ENCODE measurements at places on chromosomes 2 and 18.

GRCh38 chr18:54031243-54031642 is 193.2 kb downstream of the MBD2 start:
- DNase-seq: no peak

- no peak for DNase-seq
These were observed 264.3 kb upstream of the SLC39A10 start for GRCh38 chr2:195392446-195393336.

DNA sequence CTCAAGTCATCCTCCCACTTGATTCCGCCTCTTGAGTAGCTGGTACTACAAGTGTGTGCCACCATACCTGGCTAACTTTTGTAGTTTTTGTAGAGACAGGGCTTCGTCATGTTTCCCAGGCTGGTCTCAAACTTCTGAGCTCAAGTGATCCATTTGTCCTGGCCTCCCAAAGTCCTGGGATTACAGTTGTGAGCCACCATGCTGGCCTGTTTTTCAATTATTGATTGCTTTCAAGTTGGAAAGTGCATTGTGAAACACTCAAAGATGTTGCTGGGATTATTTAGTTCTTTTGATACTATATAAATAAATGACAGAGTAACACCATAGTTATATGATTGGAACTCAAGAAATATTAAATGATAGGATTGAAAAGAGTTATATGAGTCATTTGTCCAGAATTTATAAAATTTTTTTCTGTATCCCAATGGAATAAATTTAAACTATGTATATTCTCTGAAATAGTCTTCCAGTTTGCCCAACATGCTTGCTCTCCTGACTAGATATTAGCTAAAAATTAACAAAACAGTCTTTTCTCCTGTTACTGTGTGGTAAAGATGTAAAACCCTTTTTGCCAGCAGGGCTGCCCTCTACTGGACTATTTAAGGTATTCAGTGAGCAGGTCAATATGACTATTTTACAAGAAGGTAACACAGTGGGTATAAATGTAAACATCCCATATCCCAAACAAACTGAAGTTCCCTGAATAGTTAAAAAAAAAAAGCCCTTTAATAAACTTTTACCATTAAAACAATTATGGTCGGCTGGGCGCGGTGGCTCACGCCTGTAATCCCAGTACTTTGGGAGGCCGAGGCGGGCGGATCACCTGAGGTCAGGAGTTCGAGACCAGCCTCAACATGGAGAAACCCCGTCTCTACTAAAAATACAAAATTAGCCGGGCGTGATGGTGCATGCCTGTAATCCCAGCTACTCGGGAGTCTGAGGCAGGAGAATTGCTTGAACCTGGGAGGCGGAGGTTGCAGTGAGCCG is 42.7 kb downstream of the ACSL3 start:
- DNase-seq: peak; percentile 27

GRCh38 chr2:65390134-65390533 is 42.3 kb downstream of the SPRED2 start:
- DNase-seq: no peak

DNA sequence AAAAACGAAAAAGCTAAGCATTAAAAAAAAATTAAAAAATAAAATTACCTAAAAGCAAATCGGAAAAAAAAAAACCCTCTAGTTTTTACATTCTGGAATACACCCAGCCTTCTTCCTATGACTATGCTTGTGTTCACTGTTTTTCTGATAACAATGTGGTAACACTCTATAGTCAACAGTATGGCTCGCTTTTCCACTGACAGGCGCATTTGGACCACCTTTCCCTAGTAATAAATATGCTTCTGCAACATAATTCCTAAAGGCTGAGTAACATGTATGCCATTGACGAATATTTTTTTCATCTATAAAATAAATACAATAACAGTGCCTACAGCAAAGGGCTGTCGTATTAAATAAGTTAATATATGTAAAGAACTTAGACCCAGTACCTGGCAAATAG is 27.9 kb downstream of the NOL10 start:
- DNase-seq: no peak

GRCh38 chr2:2187196-2187595 is 143.9 kb downstream of the MYT1L start:
- DNase-seq: no peak

- no peak for DNase-seq
These were observed 186.9 kb downstream of the LDLRAD4 start for GRCh38 chr18:13405305-13406038.

- no peak for DNase-seq
These were observed 207.9 kb upstream of the SALL3 start for GRCh38 chr18:78771496-78772359.

DNA sequence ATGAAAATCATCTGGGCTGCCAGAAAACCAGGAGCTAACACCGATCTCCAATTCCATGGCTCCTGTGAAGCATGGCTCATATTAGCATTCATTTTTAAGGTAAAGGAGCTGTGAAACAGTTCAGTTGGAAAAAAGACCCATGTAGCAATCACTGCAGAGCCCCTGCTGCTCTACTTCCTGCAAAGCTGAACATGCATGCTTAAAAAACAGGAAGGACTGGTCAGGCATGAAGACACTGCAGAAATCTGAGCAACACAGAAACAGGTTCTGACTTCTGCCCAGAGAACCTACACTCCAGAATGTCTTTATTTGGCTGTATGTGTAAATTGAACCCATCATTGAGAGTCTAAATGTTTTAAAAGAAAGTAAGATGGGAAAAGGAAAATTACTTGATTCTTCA is 950.6 kb downstream of the DCDC2C start:
- no peak for DNase-seq

- DNase-seq: no peak
These were observed 49.7 kb downstream of the RRM2 start for GRCh38 chr2:10172033-10172871.

- DNase-seq: no peak
These were observed 128.5 kb downstream of the DCC start for GRCh38 chr18:52468496-52468895.

DNA sequence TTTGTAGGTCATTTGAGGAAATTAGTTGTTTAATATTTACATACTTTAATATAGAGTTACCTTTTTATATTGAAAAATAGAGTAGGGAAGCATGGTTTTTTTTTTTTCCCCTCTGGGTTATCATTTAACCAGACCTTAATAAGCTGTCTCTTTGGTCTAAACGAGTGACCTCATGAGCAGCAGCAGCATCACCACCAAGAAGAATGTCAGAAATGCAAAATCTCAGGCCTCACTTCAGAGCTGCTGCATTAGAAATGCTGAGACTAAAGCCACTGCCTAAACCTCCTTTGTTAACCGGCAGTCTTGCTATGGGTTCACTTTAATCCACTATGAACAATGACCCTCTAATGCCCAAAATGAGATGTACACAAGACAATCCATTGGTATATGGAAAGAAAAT is 733.7 kb upstream of the FAM98A start:
- no peak for DNase-seq

- no peak for DNase-seq
These were observed 119.0 kb downstream of the PMAIP1 start for GRCh38 chr18:60018618-60019462.

DNA sequence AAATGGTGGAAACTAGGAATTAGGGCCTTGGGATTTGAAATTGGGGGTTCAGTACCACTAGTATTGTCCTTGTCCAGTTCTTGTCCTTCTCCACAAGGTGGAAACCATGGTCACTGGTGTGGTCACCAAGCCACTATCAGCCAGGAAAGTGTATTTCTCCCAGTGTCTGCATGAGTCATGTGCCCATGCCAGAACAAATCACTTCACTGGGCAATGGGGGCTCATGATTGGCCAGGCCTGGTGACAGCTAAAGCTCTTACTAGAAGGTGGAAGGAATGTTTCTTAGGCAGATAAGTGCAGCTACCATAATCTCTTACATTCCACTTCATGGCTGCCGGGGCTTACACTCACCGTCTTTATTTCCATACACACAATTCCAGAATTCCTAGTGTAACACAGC is 124.8 kb upstream of the TACR1 start:
- DNase-seq: no peak

DNA sequence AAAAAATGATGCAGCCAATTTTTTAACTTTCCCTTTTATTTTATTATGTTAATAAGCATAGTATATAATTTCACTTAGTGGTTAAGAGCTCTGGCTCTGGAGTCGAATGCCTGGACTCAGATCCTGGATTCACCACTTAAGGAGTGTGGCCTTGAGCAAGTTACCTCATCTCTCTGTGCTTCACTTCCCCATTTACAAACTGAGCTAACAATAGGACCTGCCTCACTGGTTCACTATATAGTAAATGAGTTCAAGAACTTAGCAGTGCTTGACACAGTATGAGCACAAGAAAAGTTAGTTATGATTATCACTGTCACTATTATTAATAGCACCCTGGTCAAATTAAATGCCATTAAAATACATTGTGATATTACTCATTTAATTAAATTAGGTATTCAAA is 30.6 kb downstream of the SCN3A start:
- no peak for DNase-seq

DNA sequence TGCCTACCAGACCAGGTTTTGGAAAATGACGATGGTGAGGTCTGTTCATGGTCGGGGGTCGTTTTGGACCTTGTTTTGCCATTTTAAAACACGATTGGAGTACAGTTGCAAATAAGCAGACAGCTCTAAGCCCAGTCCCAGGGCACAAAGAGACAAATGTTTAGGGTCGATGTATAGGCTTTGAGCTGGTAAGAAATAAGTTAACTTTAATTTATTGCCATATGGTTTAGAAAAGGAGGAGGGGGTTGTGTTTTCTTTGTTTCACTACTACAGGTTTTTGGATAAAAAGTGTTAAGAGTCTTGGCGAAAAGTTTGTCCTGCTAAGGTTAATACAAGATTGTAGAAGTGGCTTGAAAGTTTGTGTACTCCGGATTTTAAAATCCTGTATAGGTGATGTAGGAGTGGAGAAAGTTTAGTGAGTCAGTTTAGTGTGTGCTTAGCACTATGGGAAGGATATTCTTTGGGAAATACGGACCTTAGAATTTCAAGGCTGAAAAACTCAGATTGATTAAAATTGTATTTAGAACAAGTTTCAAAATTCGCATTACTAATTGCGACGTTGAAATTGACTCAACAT is 1.3 kb downstream of the KCMF1 start:
- DNase-seq: no peak

GRCh38 chr2:231514951-231515297 is 15.3 kb downstream of the NMUR1 start:
- DNase-seq: no peak

DNA sequence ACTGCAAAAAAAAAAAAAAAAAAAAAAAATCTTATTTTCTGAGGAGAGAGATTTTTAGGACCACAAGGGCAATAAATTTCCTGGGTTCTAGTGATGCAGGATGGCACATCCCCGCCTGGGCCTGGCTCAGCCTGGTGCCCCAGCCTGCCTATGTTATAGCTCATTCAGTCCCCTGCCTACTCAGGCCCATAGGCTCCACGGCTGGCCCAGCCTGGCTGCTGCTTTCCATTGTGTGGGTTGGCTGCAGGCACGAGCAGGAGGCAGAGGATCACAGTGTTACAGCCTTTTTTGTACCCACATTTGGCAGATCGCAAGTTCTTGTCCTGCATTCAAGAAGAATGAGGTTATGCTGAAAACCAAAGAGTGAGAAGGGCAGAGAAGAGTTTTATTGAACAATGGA is 2.8 kb upstream of the SULT6B1 start:
- DNase-seq: no peak

GRCh38 chr2:53067533-53067932 is 700.1 kb upstream of the CHAC2 start:
- DNase-seq: no peak

- DNase-seq: no peak
These were observed 77.7 kb upstream of the FBXO11 start for GRCh38 chr2:47984041-47984440.

DNA sequence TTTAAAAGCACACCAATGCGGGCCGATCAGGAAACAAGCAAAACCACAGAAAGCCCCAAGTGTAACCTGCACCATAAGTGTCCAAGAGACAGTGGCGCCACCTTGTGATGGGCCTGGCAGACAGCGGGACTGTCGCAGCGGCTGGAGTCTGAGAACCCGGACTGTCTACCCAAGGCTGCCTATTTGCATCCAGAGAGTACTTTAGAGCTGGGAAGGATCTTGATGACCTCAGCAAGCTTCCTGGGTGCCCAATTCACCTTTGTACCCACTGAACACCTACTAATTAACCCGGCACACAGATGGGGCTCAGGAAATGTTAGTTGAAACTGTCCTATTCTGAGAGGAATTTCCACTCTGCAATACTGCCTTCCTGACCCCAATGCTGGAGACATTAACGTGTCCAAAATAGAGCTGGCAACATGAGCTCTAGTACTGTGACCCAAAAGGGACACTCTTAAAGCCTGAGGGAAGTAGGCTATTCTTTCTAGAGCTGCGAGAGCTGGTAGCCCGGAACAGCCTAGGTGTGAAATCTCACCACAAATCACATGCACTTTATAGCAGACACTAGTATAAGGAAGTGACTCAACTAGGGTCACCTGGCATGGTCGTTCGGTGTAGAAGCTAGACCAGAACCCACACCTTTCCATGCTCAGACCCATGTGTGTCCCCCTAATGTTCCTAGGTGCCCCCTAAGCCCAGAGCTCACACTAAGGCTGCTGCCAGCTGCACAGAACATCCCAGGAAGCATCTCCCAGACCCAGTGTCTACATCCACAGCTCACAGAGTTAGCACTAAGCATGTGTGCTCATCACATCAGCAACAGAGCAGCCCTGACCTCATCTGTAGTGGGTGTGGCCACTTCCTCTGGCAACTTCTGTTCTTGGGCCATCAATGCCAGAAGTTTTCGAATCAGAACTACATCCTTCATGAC is 25.4 kb downstream of the POLR1A start:
- DNase-seq: peak; percentile 49

GRCh38 chr2:72395096-72395495 is 247.4 kb upstream of the CYP26B1 start:
- DNase-seq: no peak

DNA sequence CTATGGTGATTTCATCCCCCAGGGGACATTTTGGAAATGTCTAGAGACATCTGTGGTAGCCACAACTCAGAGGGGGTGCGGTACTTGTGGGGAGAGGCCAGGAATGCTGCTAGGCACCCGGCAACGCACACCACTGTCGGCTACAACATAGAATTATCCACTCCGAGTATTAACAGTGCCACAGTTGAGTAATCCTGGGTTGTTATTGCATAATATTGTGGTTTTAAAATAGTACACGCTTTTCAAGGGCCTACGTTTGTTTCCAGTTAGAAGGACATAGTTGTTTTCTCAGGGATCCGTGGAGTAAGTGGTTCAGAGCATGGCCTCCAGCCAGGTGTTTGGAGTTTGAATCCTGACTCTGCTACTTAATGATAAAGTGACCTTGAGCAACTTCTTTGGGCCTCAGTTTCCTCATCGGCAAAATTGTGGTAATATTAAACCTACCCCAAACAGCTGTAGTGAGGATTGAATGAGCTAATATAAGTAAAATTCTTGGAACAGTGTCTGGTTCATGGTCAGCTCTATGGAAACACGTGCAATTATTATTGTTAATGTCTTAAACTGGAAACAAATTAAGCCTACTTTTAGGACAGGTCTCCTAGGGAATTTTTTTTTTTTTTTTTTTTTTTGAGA is 24.5 kb downstream of the CYP27A1 start:
- peak; percentile 47 for DNase-seq
